ENCODE measurements at places on chromosomes 4 and X.

DNA sequence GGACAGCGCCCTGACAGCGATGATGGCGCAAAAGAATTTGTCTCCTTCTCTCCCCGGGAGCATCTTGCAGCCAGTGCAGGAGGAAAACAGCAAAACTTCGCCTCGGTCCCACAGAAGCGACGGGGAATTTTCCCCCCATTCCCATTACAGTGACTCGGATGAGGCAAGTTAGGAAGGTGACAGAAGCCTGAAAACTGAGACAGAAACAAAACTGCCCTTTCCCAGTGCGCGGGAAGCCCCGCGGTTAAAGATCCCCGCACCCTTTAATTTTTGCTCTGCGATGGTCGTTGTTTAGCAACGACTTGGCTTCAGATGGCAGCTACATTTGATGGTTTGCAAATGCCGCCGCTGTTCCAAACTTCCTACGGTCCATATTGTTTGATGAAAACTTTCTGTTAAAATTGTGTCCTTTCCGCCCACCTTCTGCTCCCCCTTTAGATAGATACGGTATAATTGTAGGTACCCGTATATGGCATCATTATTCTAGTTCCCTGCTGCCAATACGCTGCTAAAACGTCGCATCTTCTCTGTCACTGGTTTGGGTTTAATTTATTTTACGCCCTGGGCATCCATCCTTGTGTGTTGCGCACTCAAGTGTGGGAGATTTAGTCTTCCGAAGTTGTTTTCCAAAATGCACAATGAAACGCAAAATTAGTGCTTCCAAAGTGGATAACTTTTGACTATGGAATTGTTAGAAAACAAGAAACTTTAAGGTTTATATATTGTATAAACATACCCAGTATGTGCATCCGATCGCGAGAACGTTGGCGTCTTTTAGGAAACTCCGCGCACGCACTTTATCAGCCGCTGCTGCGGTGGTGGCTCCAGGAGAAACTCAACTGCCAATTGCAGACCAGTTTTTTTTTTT, 1.5 kb downstream of the ATOH1 start:
- DNase-seq = no peak

DNA sequence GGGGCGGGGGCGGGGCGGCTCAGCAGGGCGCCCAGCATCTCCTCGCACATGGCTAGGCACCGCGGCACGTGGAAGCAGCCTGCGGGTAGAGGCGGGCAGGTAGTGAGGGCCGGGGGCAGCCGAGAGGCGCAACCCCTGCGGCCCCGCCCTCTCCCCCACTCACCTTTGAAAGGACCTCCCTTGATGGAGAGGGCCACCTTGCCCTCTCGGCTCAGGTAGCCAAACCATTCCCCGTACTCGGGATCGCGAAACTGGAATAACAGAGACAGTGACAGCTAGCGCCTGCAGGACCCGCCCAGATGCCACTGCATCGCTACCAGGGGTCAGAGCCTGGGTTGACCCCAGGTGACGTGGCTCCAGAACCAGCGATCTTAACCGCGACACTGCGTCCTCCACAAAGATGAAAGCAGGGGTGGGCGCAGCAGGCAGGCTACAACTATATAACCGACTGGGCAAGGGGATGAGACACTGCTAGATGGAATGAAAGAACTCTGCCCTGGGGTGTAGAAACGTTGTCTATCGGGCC, 552 bp upstream of the NAA10 start:
- no peak for DNase-seq

DNA sequence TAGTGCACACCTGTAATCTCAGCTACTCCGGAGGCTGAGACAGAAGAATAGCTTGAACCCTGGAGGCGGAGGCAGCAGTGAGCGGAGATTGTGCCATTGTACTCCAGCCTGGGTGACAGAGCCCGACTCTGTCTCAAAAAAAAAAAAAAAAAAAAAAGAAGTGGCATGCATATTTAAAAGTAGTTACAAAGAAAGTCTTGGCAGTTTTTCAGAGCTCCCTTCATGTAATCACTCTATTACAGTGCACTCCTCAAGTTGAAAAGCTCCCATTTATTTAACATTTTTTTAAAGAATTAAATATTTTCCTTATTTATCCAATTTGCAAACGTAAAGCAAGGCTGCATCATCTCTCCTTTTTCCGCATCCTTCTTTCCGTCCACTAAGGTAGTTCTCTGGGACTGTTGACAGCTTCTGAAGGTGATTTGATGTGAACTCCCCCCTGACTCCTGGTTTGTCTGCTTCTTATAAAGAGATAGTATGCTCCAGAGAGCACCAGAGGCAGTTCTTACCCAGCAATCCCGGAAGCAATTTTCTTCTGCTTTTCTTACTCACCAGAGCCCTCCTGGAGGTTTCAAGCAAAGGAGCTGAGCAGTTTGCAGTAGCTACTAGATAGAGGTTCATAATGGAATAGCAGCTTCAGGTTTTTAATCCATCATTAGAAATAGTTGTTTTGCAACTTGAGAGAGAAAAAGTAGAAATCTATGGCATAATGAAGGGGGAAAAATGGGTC, 151.0 kb downstream of the PALLD start:
- DNase-seq = no peak

DNA sequence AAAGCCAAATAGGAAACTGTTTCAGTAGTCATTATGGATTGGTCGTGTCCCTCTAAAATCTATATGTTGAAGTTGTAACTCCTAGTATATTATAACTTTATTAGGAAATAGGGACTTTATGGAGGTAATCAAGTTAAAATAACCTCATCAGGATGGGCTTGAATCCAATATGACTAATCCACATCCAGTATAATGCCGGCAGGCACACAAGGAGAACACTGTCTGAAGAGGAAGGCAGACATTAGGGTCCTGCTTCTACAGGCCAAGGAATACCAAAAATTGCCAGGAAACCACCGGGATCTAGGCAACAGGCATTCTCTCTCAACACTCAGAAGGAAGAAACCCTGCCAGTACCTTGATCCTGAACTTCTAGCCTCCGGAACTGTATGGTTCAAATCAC, 130.3 kb downstream of the ATP10D start:
- DNase-seq = no peak

- no peak for DNase-seq
Measured at GRCh38 chrX:103248553-103248952, 6.4 kb downstream of the TCEAL8 start.

DNA sequence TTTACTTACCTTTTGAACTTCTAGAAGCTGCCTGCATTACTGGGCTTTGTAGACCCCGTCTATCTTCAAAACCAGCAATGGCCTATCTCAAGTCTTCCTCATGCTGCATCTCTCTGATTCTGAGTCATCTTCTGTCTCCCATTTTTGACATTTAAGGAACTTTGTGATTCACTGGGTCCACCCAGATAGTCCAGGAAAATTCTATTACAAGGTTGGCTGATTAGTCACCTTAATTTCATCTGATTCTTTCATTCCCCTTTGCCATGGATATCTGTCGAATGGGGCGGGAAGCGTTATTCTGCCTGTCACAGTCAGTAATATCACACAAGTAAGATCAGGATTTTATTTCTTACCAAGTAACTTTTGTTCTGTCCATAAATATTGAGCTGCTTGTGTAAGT, 618.0 kb downstream of the CCSER1 start:
- no peak for DNase-seq

DNA sequence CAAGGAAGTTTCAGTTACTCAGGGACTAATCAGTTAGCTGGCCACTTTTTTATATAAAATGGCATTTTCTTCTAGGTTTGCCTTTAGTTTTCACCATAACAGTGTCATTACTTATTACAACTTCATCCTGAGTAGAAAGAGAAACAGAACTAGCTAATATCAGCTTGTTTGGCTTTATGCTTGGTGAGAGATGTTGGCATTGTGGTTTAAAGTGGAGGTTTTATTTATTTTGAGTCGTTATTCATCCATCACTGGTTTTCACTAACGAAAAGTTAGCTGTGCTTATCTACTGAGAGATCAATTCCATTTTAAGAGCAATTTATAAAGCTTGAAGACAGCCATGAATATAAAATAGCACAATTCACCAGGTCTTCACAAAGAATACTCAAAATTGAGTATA, 714.5 kb downstream of the GRID2 start:
- DNase-seq = no peak
